ENCODE measurements at places on chromosomes 1 and 21.

GRCh38 chr1:31782421-31783410, 18.6 kb upstream of the ADGRB2 start:
- no peak for DNase-seq

DNA sequence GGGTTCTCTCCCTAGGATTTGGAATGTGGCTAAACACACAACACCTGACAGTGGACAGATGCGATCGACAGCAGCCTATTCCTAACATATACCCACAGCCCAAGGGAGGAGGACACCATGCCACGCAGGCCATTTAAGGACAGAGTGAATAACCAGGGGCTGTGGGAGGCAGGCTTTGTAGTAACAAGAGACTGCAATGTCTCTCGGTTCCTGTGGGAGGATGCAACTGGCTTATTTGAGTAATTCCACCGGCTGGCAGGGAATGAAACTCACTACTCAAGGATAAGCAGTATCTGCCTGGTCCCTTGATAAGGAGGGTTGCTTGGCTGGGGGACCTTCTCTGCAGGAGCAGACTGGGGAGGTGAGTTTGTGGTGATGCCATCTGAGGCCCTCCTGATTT, 109.6 kb downstream of the PCP4 start:
- DNase-seq: no peak

DNA sequence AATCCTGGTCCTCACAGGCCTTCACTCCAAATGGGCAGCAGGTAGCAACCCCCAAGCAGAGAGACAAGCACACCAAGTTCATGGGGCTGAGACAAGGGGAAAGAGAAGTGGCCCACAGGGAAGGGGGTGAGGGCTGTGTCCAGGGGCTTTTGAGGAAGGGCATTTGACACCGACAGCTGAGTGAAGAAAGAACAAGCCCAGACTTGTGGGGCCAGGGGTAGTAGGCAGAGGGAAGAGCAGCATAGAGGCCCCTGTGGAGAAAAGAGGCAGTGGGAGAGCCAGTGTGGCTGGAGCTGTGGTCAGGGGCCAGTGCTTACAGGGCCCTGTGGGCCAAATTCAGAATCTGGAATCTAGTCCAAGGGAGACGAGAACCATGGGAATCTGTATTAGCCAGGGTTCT, 85.4 kb downstream of the IGSF21 start:
- DNase-seq: no peak

DNA sequence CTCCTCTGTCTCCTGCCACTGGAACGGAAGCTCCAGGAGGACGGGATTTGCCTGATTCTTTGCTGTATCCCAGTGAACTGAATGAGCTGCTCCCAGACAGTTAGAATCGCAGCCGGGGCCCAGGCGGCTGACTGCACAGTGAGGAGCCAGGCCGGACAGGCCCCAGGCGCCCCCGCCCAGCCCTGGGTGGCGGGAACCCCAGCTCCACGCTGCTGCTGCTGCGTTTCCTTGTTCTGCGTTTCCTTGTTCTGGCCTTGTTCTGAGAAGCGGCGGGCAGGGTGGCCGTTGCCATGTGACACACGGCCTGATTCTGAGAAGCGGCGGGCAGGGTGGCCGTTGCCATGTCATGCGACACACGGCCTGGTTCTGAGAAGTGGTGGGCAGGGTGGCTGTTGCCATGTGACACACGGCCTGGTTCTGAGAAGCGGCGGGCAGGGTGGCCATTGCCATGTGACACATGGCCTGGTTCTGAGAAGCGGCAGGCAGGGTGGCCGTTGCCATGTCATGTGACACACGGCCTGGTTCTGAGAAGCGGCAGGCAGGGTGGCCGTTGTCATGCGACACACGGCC, 56.2 kb downstream of the SLC37A1 start:
- no peak for DNase-seq

GRCh38 chr1:231803353-231803752, 176.8 kb downstream of the DISC1 start:
- no peak for DNase-seq

- DNase-seq: no peak
Observed at GRCh38 chr1:220786057-220786336, 716 bp upstream of the MTARC1 start.

DNA sequence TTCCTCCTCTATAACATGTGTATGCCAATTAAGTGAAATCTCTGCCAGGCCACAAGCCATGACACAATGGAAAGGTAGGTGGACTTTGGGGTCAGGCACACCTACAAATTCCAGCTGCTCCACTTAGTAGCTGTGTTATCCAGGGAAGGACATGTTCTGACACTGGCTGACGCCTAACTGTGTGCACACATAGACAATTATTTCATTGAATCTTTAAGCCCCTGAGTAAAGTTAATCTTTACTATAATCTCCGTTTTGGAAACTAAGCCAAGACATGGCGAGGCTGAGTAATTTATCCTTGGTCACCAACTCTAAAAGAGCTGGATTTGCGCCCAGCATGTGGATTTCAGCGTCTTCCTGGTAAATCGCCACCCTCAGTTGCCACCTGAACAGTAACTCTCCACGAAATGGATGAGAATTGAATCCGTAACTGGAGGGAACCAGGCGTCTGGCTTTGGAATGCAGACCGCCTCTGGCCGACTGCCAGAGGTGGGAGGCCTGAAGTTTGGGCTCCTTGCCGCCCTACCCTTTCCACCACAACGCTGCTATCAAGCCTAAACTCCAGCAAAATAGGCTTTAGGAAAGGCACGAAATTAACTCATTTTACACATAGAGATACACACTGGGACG, 888 bp upstream of the SNRPE start:
- no peak for DNase-seq

- no peak for DNase-seq
Observed at GRCh38 chr1:17874231-17874630, 119.1 kb downstream of the ACTL8 start.

DNA sequence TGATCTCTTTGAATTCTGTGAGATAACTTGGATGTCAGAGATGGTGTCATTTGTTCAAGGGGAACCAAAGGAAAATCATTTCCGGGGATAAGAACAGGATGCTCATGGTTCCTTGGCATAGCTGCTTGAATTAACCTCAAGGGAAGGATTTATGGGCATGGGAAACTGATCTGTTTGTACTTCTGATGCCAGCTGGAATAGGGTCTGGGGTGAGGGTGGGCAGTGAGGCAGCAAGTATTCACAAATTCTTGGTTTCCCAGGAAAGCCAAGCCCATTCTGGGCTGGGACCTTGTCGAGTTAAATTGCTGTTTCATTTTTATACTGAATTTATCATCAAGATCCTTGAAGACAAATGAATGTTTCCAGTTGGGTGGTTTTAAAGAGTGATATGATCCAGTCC, 14.1 kb downstream of the INTS3 start:
- no peak for DNase-seq

DNA sequence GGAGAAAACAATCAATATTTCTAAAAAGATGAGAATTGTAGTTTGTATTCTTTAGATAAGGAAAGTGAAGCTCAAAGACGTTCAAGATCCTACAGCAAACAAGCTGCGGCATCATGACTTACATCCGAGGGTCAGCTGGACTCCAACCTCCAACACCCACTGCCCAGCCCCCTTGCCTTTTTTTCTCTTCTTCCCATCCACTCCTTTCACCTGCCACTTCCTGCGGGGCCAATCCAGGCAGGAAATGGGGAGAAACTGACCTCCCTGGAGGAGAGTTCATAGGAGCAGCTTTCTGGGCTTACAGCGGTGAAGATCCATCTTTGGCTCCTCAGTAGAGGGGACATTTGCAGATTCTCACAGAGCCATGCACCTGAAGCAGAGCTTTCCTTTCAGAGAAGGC, 361.5 kb downstream of the PTPRU start:
- no peak for DNase-seq

DNA sequence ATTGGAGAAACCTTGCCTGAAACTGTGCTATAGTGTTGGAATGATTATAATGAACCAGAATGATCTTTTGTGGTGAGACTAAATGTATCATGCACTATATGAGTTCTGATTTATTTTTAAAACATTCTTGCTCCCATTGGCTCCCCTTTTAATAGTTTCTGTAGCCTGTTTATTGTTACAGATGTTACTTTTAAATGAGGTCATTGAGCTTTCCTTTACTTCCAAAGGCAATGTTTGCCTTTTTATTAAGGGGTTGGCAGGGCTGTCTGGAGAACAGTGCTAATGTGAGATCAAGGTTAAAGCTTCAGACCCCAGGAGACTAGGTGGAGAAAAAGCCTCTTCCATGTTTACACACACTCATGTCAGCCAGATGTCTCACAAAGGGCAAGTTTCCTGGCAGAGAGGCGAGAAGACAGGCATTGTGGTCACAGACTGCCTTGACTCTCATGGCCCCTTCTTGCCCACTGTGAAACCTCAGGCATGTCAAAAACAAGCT, 120.6 kb upstream of the RAVER2 start:
- no peak for DNase-seq

GRCh38 chr1:147605591-147605990, 64.3 kb downstream of the BCL9 start:
- no peak for DNase-seq

- no peak for DNase-seq
Observed at GRCh38 chr21:34055615-34056014, 17.8 kb upstream of the MRPS6 start.

DNA sequence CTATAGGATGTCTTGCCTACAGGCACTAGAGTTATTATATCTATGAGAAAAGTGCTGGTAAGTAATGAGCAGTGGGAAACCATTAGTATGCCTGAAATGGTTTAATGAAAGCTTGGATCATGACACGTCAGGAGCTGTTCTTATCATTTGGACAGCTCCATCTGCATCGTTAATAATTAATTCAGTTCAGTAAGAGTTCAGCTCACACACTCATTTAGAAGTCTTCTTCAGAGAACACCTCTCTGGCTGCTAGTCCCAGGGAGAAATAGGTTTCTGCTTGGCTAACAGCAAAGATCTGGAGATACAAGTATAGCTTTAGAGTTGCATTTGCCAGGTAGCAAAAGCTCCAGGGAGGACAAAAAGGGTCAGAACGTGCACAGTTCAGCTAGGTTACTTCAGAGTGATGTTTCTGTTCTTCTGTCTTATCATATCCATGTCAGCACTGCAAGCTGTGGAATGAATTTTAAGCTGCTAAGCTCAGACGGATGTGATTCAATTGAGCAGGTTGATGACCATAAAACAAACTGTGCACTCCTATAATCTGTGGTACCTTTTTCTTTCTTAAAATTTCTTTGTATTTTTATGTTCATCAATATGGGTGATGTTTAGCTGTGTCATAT, 173.6 kb downstream of the ADGRL2 start:
- no peak for DNase-seq
